ENCODE measurements at places on chromosomes 7 and 10.

GRCh38 chr10:94224656-94225055 is 138.1 kb downstream of the NOC3L start:
- no peak for DNase-seq

- DNase-seq = peak; percentile 64
Measured at GRCh38 chr10:49398000-49398861, 2.3 kb upstream of the DRGX start.

- no peak for DNase-seq
Measured at GRCh38 chr7:26991796-26992195, 104.0 kb downstream of the HOXA1 start.

GRCh38 chr10:110973400-110973799 is 54.0 kb downstream of the SHOC2 start:
- no peak for DNase-seq

DNA sequence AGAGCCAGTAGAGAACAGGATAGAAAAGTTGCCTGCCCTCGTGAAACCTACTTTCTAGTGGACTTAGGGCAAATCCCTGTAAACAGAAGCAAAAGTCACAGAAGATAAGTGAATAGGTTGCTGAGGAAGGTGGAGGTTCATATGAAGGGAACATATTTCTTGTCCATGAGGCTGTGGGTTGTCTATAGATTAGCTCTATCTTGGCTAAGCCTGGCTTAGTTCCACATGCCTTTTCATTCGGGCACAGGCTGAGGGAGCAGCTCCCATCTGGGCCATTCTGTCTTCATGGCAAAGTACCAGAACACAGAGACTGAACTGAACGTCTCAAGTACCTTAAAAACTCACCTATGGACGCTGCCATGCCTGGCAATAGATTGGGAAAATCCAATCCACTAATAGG is 45.3 kb downstream of the BZW2 start:
- DNase-seq = no peak

DNA sequence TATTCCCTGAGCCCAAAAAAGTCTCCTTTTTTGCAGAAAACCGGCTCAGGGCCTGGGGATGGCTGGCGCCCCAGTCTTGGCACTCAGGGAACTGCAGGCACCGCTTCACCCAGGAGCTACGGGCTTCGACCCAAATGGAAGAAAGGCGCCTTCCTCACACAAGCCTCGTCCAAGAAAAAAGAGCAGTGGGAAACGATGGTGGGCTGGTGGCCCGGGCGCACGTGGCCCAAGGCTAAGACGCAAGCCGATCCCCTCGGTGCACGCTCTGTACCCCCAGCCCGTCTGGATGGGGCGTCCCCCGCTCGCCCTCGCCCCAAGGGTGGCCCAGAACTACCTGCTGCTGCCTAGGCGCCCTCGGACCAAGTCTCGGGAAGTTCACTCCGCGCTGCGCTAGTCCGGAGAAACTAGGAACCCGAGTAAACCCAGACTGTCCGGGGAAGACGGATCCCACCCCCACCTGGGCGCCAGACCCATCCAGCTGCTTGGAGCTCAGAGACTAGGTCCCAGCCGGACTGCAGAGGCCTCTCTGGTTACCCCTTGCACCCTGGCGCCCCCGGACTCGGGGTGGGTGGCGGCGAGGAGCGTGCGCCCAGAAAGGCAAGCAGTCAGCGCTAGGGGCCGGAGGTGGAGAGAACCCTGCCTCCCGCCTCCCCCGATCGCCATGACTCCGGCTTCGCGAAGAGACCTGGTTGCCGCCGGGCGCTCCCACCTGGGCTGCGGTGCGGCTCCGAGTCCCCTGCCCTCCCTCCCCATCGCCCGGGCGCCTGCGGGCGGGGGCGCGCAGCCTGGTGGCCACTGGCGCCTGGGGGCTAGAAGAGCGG is 76.4 kb downstream of the CALN1 start:
- no peak for DNase-seq

- DNase-seq = no peak
Measured at GRCh38 chr10:94451883-94452519, 49.7 kb downstream of the TBC1D12 start.

DNA sequence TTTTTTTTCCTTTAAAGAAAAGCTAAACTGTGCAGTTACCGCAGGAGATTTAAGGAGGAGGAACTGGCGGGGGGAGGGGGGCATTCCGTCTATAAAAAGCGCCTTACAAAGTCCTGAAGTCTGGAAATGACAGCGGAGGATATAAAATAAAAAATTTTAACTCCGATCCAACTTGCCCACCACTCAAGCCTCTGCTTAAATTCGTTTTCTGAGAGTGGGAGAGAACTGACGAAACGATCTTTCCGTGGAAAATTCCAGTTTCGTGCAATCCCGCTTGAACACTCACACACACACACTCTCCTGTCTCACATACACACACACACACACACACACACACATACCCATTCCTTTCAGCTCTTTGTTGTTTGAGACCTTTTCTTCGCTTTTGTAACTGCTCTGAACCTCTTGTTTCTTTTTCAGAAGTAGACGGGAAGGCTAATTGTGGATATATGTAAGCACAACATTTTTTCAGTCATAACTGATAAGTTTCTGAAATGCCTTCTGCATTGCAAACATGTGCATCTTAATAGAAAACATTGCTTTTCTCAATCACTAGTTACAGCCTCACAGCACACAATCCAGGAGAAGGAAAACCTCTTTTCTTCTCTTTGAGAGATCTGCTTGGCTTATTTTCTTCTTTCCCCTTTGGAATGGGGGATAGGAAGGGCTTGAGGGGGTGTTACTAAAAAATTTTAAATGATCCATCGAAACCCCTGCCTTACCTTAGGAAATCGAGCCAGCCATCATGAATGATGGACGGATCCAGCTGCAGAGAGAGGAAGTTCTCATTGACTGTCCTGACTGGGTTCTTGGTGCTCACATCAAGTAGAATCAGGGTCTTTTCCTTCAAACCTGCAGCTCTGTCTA is 628 bp downstream of the HPSE2 start:
- no peak for DNase-seq

GRCh38 chr7:34187798-34188307 is 282.5 kb downstream of the BMPER start:
- DNase-seq = no peak

- DNase-seq = no peak
Measured at GRCh38 chr7:78523930-78524329, 725.4 kb downstream of the PHTF2 start.

GRCh38 chr10:132163278-132163765 is 23.4 kb upstream of the DPYSL4 start:
- peak; percentile 82 for DNase-seq

Measured in activated T-cell treated with anti-CD3 and anti-CD28 coated beads, Interleukin-2, amount 50 U/mL, for 48 hours (primary cell).